ENCODE measurements at places on chromosomes 1 and 21.

DNA sequence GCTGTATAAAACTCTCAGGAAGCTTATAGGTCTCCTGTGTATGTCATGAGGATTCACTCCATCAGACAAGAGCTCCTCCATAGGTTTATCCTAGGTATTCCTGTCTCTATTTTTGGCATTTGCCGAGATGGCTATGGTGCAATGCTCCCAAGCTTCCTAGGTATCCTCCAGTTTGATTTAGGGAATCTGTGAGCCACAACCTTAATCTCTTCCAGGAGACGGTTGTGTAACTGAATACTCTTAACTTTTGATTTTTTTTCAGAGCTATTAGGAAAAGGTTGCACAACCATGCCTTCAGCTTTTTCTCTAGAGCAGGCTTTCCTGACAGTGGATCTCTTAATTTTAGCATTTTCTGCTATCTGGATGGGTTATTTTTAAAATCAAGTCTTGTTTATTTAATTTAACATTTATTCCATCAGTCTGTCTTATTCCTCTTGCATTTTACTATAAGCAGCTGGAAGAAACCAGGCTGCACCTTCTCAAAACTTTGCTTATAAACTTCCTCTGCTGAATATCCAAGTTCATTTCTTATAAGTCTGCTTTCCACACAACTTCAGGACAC lies 69.4 kb upstream of the BACE2 start:
- no peak for DNase-seq

DNA sequence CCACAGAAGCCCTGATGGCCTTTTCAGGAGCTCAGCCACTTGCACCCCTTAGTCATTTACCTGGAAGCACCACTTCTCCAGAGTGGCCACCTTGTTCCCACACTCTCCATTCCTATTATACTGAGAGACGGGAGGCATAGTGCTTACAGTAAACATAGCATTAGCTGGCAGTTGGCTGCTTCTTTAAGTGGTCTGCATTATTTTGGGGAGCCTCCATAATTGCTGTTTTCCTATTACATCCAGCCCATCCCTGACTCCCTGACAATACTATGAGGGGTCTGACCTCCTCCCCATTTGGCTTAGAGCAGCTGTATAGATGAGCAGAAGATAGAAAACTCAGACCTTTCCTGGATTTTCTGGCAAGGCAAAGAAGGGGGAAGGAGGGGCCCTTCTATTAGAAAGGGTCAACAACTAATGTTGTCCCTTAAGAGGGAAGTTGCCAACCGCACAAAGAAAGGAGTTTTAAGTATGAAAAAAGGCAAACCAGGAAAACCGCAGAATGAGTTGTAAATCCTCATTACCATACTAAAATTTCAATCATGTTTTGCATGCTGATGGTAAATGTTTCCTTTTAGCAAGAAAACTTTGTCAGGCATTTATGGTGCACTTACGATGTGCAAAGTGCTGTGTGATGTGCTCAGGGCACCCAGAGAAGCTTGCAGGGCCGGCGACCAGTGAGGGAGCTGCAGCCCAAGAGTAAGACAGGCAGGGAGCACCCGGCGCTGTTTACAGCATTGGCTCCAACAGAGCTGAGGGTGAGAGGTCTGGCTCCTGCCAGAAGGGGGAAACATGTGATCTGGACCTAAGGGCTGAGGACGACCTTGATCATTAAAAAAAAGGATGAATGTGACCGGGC lies 167.3 kb downstream of the ZZZ3 start:
- DNase-seq: no peak

DNA sequence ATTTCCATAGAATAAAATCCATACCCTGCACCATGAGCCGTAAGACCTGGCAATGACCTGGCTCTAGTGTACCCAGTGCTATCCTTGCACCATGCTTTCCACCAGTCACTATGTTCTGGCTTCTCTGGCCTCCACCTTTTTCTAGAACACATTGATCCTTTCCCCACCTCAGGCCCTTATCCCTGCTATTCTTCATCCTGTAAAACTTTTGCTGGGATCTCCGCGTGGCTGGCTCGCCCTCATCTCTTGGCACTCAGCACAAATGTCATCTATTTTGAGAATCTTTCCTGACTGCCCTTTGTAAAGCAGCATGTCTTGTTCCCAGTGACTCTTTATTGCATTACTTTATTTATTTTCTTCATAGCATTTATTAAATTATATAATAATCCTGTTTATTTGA lies 169.8 kb upstream of the B3GALT2 start:
- DNase-seq: no peak

- no peak for DNase-seq
These were observed 150.6 kb downstream of the RWDD3 start for GRCh38 chr1:95384567-95384966.
